ENCODE measurements at places on chromosomes 5 and 9. TPM values are rescaled to one million over a fixed set of nuclear protein-coding genes. Genes with fewer than 3 reads are reported as not detected.

GRCh38 chr5:72628771-72629371, 121.7 kb upstream of the ZNF366 start:
- H3K36me3 ChIP-seq, result no peaks in the 10 kb centered on the region
- no peak overlapping the region for H3K4me3 ChIP-seq
- no peak for DNase-seq

DNA sequence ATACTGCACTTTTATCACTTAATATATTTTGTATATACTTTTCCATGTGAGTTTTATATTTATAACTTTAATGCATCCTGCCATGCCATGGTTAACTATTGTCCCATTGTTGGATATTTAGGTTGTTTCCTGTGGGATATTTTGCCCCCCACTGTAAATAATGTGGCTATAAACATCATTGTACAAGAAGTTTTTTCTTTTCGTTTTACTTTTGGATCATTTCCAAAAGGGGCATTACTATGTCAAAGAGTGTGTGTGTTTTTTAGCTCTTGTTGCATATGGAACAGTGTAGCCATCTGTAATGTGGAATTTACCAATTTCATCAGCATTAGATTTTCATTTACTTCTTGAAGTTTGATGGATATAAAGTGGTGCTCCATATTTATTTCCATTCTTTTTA, 13.3 kb downstream of the ITGA2 start:
- peaks cover 17% of the 10 kb centered on the region for H3K4me1 ChIP-seq
- no peak for DNase-seq
- H3K27me3 ChIP-seq, result no peaks in the 10 kb centered on the region
- no peaks in the 10 kb centered on the region for H3K36me3 ChIP-seq

- H3K36me3 ChIP-seq, result no peaks in the 10 kb centered on the region
- peak; percentile 25 for DNase-seq
- no peaks in the 10 kb centered on the region for H3K27me3 ChIP-seq
Measured at GRCh38 chr9:121439711-121440664, 59.7 kb downstream of the GGTA1 start.

DNA sequence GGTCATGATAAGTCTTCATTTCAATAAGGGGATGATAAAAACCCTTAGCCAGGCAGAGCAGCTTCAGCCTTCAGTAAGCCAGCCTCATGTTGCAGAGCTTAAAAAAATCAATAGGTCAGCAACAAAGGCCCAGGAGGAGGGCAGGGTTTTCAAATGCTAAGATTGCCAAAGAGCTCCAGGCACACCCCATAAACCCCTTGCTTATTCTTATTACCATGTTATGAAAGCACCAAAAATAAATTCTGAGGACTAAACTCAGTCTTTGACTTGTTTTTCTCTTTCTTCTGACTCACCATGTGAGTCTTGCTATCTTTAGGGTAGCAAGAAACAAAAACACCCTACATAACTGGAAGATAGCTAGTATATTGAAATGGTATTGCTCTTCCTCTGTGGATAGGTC, 317.1 kb downstream of the KCTD16 start:
- no peak overlapping the region for H3K4me3 ChIP-seq
- H3K36me3 ChIP-seq, result peaks cover 2% of the 10 kb centered on the region
- H3K27ac ChIP-seq, result no peak overlapping the region
- DNase-seq, result no peak

DNA sequence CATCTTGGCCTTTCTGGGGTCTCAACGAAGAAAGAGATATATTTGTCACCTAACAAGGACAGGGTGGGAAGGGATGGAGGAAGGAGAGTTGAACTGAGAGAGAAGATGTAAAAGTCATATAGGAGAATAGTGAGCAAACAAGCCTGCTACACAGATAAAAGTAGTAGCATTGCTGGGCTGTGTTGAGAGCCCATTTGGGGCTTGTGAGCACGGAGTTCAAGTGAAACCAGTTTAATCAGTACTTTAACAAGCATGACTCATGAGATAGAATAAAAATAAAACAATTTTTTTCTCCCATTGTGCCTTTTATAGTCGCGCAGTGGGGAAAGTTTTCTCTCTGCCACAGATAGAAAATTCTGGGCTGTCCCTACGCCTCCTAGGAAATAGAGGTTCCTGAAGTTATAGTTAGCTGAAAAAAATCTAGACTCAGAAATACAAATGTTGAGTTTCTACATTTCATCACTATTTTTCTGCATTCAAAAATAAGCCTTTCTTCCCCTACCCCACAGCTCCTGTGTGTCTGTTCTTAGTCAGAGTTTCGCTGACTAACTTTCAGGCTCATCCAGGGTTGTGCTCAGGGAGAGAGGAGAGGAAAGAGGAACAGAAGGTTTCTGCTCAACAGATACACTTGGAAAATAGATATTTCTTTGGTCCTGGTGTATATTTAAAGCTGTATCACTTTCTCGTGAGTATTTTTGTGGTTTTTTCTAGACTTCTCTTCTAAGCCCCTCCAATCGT, 395.8 kb upstream of the ADAMTSL1 start:
- DNase-seq, result no peak
- H3K27me3 ChIP-seq, result no peaks in the 10 kb centered on the region
- no peaks in the 10 kb centered on the region for H3K36me3 ChIP-seq
- H3K4me1 ChIP-seq, result no peaks in the 10 kb centered on the region

- H3K27ac ChIP-seq, result no peak overlapping the region
- H3K27me3 ChIP-seq, result no peaks in the 10 kb centered on the region
- peaks cover 27% of the 10 kb centered on the region for H3K4me1 ChIP-seq
Measured at GRCh38 chr5:56190497-56190896, 42.6 kb downstream of the ANKRD55 start.

The ST6GALNAC4 gene
- polyA plus RNA-seq, result 27.3 TPM

The OR1J2 gene
- not detected for polyA plus RNA-seq

DNA sequence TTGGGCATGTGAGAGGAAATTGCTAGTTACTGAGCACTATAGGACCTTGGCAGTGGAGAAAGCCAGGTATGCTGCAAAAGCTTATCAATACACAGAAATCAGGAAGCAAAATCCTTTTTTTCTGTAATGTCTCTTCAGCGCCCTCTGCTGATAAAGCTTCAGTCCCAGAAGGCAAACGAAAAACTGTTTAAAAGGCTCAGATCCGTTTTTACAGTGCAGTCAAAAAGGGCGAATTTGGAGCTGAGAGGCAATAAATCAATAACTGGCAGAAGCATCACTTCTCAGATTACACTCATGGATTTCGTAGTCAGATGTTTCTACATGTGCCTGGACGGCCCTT, 1.1 kb upstream of the MAN2A1 start:
- peak overlapping the region; percentile 98 for H3K27ac ChIP-seq
- H3K4me1 ChIP-seq, result peaks cover 26% of the 10 kb centered on the region
- peak overlapping the region; percentile 90 for H3K4me3 ChIP-seq
- no peaks in the 10 kb centered on the region for H3K36me3 ChIP-seq
- no peaks in the 10 kb centered on the region for H3K27me3 ChIP-seq

- H3K36me3 ChIP-seq, result peaks cover 83% of the 10 kb centered on the region
- no peak overlapping the region for H3K4me3 ChIP-seq
- H3K4me1 ChIP-seq, result peaks cover 45% of the 10 kb centered on the region
- no peak for DNase-seq
- H3K27me3 ChIP-seq, result no peaks in the 10 kb centered on the region
- H3K27ac ChIP-seq, result peak overlapping the region; percentile 70
Measured at GRCh38 chr9:71690063-71690688, 78.1 kb downstream of the CEMIP2 start.

The TRIM36 gene
- polyA plus RNA-seq, result 1.5 TPM

DNA sequence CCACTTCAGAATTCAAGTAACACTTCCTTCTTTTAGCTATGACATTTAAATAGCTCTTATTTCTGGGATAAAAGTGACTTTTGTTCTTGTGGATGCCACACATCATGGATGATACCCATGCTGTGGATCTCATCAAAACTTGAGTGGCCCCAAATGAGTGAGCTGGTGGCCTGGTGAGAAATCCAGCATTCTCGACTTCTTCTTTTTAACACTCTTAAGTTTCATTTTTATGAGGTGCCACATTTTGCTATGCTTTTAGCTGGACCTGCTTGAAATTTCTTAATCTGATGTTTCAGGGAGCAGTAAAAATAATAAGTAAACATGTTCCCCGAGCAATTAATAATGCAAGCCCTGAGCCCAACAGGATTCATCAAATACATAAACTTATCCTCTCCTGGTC, 384.8 kb upstream of the MEF2C start:
- no peak overlapping the region for H3K4me3 ChIP-seq
- H3K27ac ChIP-seq, result no peak overlapping the region
- no peak for DNase-seq
- H3K36me3 ChIP-seq, result no peaks in the 10 kb centered on the region

GRCh38 chr5:96051401-96051830, 89.8 kb upstream of the ELL2 start:
- no peak overlapping the region for H3K27ac ChIP-seq
- DNase-seq, result no peak
- H3K27me3 ChIP-seq, result no peaks in the 10 kb centered on the region
- H3K4me1 ChIP-seq, result peaks cover 15% of the 10 kb centered on the region

- no peak for DNase-seq
Measured at GRCh38 chr5:151295791-151296477, 7.6 kb downstream of the SLC36A3 start.

DNA sequence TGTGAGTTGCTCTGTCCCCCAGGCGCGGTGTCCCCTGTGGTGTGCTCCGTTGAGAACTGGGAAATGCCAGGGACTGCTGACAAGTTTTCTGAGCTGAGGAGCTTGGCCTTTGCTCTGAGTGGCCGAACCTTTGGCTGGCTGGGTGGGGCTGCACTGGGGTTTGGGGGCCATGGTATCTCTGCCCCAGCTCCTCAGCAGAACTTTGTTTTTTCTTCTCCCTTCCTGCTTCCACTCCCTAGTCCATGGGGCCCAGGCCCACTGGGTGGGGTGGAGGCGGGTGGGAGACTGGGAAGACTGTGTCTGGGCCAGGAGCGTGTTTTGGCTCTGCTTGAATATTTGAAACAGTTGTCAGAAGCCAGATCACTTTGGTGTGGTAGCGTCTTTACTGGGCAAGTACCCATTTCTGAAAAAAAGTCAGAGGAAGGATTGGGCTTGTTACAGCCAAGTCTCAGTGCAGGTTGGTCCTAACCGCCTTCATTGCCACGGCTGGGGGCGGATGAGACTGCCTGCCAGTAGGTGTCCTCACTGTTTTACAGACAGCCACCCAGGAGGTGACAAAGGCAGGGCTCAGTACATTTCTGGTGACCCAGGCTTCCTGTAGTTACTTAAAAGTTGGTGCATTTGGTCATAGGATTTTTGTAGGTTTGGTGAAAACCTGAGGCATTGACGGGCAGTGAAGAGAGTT, 92.7 kb downstream of the DAB2IP start:
- no peaks in the 10 kb centered on the region for H3K36me3 ChIP-seq
- H3K27me3 ChIP-seq, result no peaks in the 10 kb centered on the region
- H3K4me1 ChIP-seq, result peaks cover 17% of the 10 kb centered on the region

The BHMT gene
- polyA plus RNA-seq, result 0.95 TPM

DNA sequence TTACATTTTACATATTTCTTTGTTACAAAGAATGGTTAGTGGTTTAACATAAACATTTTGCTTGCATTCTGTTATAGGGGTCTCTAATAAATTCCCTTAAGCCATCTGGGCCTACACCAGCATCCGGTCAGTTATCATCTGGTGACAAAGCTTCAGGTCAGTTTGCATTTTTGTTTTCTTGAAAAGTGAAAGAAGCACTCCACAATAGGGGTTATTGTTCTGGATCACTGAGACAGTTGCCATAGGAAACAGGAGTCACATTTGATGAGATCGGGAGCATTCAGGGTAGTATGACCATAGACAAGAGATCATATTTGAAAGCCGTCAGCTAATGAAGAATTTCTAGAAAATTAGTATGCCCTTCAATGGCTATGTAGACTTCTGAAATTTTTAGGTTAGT, 63.6 kb downstream of the NUP214 start:
- peaks cover 91% of the 10 kb centered on the region for H3K36me3 ChIP-seq
- no peak overlapping the region for H3K4me3 ChIP-seq
- no peaks in the 10 kb centered on the region for H3K4me1 ChIP-seq
- DNase-seq, result no peak

DNA sequence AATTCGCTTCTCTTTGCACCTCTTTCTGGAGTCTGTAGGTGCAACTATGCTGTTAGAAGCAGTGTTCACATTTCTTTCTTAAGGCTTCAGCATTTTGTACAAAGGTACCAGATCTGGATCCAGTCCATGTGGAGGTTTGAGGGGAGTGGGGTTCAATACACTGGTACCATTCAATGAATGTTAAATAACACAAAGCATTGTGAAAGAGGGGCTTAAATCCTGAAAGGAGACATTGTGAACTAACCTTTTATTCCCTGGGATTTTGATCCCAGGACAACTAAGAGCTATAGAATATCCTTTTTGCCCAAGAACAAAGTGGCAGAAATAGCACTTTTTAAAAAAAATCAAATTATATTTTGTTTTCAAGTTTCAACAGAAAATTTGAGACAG, 107.7 kb upstream of the VCAN start:
- H3K27ac ChIP-seq, result no peak overlapping the region
- no peak overlapping the region for H3K4me3 ChIP-seq
- H3K27me3 ChIP-seq, result no peaks in the 10 kb centered on the region
- no peak for DNase-seq

The SLC25A48 gene
- 1.3 TPM for polyA plus RNA-seq

- H3K36me3 ChIP-seq, result no peaks in the 10 kb centered on the region
- DNase-seq, result no peak
- no peaks in the 10 kb centered on the region for H3K27me3 ChIP-seq
- no peak overlapping the region for H3K27ac ChIP-seq
- H3K4me1 ChIP-seq, result no peaks in the 10 kb centered on the region
- H3K4me3 ChIP-seq, result no peak overlapping the region
Measured at GRCh38 chr5:114789773-114790402, 379.8 kb downstream of the TRIM36 start.

The FCN2 gene
- polyA plus RNA-seq, result not detected

- H3K36me3 ChIP-seq, result no peaks in the 10 kb centered on the region
- H3K27ac ChIP-seq, result no peak overlapping the region
- no peaks in the 10 kb centered on the region for H3K4me1 ChIP-seq
Measured at GRCh38 chr5:155254399-155254798, 240.8 kb downstream of the KIF4B start.

The ZNF618 gene
- polyA plus RNA-seq, result 37.8 TPM

GRCh38 chr9:130208600-130209347, 36.6 kb downstream of the NCS1 start:
- no peak for DNase-seq
- no peaks in the 10 kb centered on the region for H3K36me3 ChIP-seq
- H3K27me3 ChIP-seq, result no peaks in the 10 kb centered on the region
- no peak overlapping the region for H3K27ac ChIP-seq

DNA sequence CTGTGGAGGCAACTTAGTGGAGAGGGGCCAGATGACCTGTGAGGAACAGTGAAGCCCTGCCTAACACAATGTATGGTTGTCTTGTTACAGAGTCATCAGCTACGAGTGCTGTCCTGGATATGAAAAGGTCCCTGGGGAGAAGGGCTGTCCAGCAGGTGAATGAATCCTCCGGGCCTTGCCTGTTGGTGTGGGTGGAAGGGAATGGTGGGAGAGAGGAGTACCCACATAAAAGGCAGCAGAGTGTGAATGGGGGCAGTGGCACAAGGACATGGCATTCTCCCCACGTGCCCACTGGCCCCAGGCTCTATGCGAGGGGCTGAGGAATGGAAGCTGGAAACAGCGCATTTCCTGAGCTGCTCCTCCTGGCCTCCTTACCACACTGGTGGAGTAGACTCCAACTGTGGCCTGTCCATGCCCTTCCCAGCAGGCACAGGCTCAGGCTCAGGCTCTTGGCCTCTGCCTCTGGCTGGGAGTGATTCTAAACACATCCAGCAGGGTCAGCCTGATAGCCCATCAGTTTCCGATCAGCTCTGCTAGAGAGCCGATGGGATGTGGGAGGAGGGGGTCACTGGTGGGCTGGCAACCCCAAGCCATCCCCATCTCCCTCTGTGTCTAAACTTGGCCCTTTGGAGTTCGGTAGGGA, 15.3 kb downstream of the TGFBI start:
- no peak overlapping the region for H3K27ac ChIP-seq
- H3K4me1 ChIP-seq, result no peaks in the 10 kb centered on the region
- DNase-seq, result no peak
- no peaks in the 10 kb centered on the region for H3K36me3 ChIP-seq
- H3K4me3 ChIP-seq, result no peak overlapping the region

Data from left lung (tissue), 14 donors.